Esophagus squamous epithelium (tissue), 5 donors: ENCODE measurements at places on chromosomes 1 and 21.

DNA sequence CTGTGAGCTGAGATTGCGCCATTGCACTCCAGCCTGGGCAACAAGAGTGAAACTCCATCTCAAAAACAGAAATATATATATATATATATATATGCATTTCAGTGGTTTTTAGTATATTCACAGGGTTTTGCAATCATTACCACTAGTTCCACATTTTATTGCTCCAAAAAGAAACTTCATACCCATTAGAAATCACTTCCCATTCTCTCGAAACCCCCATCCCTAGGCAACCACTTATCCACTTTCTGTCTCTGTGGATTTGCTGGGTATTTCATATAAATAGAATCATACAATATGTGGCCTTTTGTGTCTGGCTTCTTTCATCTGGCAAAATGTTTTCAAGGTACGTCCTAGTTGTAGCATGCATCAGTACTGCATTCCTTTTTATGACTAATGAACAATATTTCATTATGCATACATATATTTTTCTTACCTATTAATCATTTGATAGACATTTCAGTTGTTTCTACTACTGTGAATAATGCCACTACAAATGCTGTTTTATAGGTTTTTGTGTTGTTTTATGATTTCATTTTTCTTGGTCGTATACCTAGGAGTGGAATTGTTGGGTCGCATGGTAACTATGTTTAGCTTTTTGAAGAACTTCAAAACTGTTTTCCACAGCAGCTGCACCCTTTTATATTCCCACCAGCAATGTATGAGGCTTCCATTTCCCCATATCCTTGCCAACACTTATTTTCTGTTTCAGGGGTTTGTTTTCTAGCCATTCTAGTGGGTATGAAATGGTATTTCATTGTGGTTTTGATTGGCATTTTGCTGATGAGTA lies 95.9 kb downstream of the PHTF1 start:
- no peak for DNase-seq

GRCh38 chr21:26148840-26149354 lies 21.7 kb downstream of the APP start:
- no peak for DNase-seq

DNA sequence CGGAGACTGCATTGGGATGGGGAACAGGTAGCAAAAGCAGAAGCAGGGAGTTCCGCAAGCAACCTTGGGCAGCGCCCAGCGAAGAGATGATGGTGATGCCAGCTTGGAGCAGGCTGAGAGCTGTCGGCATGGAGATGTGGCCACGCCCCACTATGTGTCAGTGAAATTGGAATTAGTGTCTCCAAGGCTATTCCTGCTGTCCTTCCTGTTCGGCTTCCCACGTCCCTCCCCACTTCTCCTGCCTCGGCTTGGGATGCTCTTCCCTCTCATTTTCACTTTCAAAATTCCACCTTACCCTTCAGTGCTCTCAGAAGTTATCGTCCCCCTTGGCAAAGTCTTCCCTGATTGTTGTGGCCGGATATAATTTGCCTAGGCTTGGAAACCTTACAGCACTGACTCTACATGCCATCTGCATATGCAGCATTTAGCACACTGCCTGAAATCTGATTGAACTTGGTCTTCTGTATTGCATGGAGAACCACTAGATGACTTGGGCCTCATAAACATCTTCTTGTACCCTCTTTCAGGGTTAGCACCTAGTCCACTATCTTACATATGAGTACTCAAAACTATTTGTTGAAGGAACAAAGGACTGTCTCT lies 270.7 kb upstream of the RUNX1 start:
- DNase-seq, result no peak

GRCh38 chr1:209728466-209728865 lies 23.8 kb downstream of the HSD11B1 start:
- DNase-seq, result no peak

DNA sequence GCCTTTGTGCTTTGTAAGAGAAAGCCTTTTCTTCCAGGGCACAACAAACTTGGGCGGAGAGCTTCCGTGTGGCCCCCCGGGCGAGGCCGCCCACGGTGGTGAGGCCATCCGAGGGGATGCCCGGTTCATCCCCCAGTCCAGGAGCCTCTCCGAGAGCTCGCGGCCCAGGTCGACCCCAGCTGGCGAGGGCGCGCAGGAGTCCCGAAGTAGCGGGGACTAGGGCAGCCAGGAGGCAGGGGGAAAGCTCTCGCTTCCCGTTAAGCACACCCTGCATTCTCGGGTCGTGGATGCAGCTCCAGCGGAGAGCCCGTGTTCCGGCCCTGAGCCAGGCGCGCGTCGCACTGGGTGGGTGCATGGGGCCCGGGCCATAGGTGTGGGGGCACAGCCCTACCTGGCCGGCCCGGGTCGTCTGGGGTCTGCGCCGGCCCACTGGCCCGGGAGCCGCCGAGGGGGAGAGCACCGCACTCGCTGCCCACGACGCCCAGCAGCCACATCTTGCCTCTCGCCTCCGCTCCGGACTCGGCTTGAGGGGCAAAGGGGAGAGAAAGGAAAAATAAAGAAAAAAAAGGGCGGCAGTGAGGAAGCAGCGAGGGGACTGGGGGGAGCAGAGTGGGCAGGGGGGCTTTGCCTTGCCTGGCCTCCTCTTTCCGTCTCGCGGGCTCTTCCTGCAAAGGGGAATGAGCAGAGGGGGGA lies 1.8 kb downstream of the RNF220 start:
- DNase-seq, result no peak

DNA sequence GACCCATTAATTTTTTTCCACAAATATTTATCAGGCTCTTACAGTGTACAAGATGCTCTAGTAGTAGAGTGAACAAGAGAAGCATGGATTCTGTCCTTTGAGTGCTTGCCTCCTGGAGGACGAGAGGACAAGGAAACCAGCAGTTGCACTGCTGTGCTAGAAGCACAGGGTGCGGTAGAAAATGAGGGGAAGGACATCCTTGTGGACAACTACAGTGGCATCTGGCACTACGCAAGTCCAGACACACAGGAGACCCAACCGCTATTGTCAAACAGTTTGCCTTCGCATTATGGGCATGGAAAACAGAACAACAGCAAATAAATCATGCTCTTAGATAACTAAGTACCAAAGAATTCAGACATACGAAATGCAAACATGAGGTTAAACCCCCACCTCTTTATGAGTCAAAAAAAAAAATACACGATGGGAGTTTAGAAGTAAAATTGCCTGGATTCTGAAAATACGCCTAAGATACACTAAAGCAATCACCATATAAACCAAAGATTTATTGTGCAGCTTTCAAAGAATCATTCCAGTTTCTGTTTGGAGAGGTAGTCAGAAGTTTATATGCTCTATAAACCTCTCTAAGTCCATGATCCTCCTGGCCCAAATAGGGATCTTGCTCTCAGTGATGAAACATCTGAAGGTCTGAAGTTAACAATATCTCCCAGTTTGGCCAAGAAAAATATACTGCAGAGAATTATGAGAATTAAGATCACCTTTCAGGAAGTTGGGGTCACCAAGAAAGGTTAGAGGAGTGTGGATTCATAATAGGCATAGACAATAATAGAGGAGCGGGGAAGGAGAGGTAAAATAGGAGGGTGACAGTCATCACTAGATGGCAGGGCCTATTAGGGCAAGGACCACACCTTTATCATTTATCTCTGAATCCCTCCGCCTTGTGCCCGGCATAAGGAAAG lies 307.8 kb downstream of the NFIA start:
- no peak for DNase-seq

DNA sequence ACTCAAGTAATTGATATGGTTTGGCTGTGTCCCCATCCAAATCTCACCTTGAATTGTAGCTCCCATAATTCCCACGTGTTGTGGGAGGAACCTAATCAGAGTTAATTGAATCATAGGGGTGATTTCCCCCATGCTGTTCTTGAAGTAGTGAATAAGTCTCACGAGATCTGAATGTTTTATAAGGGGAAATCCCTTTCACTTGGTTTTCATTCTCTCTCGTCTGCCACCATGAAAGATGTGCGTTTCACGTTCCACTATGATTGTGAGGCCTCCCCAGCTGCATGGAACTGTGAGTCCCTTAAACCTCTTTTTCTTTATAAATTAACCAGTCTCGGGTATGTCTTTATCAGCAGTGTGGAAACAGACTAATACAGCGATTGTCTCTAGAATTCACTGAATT lies 135.4 kb downstream of the BACH1 start:
- DNase-seq, result no peak
